ENCODE measurements at places on chromosomes 4 and X.
A peak's percentile ranks its signal among the peaks of the same experiment; 100 is the strongest.

- H3K27ac ChIP-seq, result peak overlapping the region; percentile 56
- no peaks in the 10 kb centered on the region for H3K4me1 ChIP-seq
- H3K27me3 ChIP-seq, result no peaks in the 10 kb centered on the region
- no peak overlapping the region for H3K4me3 ChIP-seq
These were observed 58.2 kb downstream of the PDE5A start for GRCh38 chr4:119570401-119570800.

GRCh38 chr4:58144721-58145120 is 1034.5 kb upstream of the IGFBP7 start:
- H3K4me3 ChIP-seq, result no peak overlapping the region
- no peak for DNase-seq
- H3K27ac ChIP-seq, result no peak overlapping the region
- no peaks in the 10 kb centered on the region for H3K36me3 ChIP-seq
- no peaks in the 10 kb centered on the region for H3K4me1 ChIP-seq

DNA sequence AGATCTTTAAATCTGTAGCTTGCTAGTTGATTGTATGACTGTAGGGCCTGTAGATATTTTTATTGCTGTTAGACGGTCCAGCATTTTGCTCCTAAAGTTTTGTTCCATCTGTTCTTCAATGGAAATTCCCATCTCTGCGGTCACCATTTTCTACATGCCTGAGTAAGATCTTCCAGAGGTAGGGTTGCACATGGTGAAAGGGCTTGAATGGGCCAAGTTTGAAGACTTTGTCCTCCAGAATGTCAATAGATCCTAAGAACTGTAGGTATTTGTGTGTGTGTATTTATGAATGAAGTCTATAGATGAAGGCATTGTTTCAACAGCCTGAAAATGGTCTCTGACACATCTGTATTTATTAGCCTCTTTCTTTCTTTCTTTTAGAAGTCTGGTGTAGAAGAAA is 22.3 kb upstream of the TAPT1 start:
- no peak overlapping the region for H3K27ac ChIP-seq
- H3K4me1 ChIP-seq, result no peaks in the 10 kb centered on the region
- H3K36me3 ChIP-seq, result no peaks in the 10 kb centered on the region
- no peaks in the 10 kb centered on the region for H3K27me3 ChIP-seq

DNA sequence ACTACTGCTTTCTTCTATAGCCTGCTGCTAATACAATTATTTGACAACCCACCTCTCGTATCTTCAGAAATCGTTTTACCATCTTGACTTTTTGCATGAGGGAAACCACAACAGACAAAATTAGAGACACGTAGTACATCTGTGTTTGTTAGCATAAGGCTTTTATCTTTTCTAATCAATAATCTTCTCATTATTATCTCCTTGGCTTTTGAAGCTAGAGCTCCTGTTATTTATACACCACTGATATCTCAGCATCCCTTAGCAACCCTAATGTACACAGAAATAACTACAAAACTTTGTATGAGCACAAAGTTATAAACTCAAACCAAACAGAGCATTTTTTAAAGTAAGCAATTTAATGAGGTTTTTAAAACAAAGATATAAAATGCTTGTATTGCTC is 39.7 kb downstream of the CORIN start:
- no peak for DNase-seq
- H3K36me3 ChIP-seq, result no peaks in the 10 kb centered on the region
- no peaks in the 10 kb centered on the region for H3K4me1 ChIP-seq
- no peak overlapping the region for H3K27ac ChIP-seq

DNA sequence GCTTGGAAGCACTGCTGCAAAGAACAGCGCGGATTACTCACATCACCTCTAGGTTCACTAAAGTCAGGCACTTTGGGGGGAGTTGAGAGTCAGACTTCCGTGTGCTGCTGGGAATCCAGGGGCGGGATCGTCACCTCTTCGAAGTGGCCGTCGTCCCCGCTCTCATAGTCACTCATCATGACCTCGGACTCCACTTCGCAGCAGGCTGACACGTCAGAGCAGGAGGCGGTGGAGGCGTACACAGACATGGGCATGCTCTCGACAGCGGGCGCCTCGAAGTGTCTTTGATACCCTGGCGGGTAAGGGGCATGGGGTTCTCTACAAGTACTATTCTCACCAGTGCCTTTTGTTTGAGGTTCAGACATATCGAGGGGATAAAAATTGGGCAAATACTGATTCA is 33.1 kb upstream of the MTNR1A start:
- no peak overlapping the region for H3K4me3 ChIP-seq
- no peak for DNase-seq

GRCh38 chrX:107102980-107103379 is 15.6 kb downstream of the RBM41 start:
- H3K36me3 ChIP-seq, result no peaks in the 10 kb centered on the region
- no peak for DNase-seq
- no peak overlapping the region for H3K27ac ChIP-seq
- H3K4me3 ChIP-seq, result no peak overlapping the region

GRCh38 chr4:152106113-152106763 is 345.4 kb upstream of the GATB start:
- no peaks in the 10 kb centered on the region for H3K27me3 ChIP-seq
- H3K4me1 ChIP-seq, result peaks cover 28% of the 10 kb centered on the region
- DNase-seq, result peak; percentile 14
- no peak overlapping the region for H3K4me3 ChIP-seq
- no peaks in the 10 kb centered on the region for H3K36me3 ChIP-seq
- peak overlapping the region; percentile 58 for H3K27ac ChIP-seq

GRCh38 chr4:75327804-75328512 is 186.2 kb downstream of the RCHY1 start:
- peak overlapping the region; percentile 25 for H3K27ac ChIP-seq
- DNase-seq, result no peak
- H3K36me3 ChIP-seq, result no peaks in the 10 kb centered on the region
- no peaks in the 10 kb centered on the region for H3K27me3 ChIP-seq

DNA sequence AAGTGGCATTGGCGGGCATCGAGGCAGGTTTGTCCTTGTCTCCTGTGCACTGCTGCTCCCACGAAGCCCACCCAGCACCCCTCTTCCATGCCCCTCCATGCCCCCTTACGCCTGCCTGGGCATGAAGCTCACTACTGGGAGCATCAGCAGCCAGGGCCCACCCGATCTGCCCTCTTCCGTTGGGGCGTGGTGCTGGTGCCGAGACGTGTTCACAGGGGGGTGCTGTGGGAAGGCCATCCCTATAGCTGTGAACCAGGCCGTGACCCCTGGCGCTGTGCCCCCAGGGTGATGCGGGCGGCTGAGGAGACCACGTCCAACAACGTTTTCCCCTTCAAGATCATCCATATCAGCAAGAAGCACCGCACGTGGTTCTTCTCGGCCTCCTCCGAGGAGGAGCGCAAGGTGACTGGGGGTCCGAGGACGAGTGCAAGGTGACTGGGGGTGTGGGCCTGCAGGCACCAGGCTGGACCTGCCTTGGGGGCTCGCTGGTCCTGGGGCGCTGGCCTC is 19.3 kb upstream of the ADD1 start:
- H3K27ac ChIP-seq, result no peak overlapping the region
- no peaks in the 10 kb centered on the region for H3K27me3 ChIP-seq
- H3K4me1 ChIP-seq, result peaks cover under 1% of the 10 kb centered on the region
- H3K4me3 ChIP-seq, result no peak overlapping the region
- DNase-seq, result no peak
- peaks cover 87% of the 10 kb centered on the region for H3K36me3 ChIP-seq

DNA sequence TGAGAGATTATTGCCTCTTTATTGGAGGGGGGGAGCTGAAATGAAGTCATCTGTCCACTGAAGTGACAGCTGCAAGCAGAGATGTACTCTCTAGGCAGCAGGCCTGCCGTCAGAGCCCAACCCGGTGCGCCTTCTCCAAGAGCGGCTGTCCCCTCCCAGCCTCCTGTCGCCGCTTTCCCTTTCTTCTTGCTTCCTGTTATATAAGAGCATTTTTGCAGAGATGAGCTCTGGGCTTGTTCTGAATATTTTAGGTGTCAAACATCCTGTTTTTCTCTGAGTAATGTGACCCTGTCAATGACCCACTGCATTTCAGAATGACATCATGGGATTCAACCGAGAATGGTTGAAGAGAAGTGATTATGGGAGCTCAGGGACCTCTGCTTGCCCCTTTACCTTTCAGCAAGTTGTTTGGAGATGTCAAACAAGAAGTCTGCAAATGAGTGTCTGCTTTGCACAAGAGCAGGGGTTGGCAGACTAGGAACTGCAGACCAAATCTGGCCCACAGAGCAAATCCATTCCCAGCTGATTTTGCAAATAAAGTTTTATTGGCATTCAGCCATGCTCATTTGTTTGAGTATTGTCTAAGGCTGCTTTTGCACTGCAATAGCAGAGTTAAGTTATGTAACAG is 79.9 kb downstream of the SLC9A6 start:
- no peak overlapping the region for H3K4me3 ChIP-seq
- peak overlapping the region; percentile 42 for H3K27ac ChIP-seq
- DNase-seq, result no peak

- no peaks in the 10 kb centered on the region for H3K36me3 ChIP-seq
- H3K27me3 ChIP-seq, result no peaks in the 10 kb centered on the region
- H3K4me1 ChIP-seq, result no peaks in the 10 kb centered on the region
- no peak for DNase-seq
These were observed 22.8 kb downstream of the FRAS1 start for GRCh38 chr4:78079726-78080430.

DNA sequence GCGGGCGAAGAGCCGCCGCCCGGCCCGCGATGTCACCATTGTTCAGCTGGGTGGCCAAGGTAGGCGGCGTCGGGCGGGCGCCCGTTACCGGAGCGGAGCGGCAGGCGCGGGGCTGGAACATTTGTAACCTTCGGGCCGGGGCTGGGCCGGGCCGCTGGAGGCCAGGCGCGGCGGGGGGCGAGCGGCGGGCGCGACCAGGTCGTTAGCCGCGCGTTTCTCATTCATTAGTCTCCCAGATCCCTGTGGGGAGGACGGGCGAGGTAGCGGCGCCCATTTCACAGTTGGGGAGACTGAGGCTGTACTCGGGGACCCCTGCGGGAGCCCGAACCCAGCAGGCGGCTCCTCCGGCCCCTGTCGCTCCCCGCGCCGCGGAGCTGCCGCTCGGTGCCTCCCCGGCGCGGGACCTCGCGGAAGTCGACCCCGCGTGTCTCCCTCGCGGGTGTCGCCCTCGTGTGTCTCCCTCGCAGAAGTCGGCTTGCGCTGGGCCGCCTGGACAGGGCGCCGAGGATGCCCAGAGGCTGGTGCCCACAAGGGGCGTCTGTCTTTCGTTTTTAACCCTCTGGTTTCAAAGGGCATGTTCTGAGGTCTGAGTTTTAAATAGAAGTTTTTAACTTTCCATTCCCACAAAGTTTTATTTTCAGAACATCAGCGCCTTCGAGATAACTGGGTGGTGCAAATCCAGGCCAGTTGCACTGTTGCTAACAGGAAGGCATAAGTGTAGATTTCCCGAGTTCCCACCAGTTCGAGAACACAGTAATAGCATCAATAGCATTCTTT is 17.5 kb downstream of the PTTG2 start:
- DNase-seq, result peak; percentile 4
- H3K4me1 ChIP-seq, result peaks cover 6% of the 10 kb centered on the region
- peak overlapping the region; percentile 62 for H3K4me3 ChIP-seq
- H3K27me3 ChIP-seq, result no peaks in the 10 kb centered on the region

- no peak for DNase-seq
- no peaks in the 10 kb centered on the region for H3K4me1 ChIP-seq
These were observed 129.3 kb downstream of the SHROOM3 start for GRCh38 chr4:76564123-76564915.

DNA sequence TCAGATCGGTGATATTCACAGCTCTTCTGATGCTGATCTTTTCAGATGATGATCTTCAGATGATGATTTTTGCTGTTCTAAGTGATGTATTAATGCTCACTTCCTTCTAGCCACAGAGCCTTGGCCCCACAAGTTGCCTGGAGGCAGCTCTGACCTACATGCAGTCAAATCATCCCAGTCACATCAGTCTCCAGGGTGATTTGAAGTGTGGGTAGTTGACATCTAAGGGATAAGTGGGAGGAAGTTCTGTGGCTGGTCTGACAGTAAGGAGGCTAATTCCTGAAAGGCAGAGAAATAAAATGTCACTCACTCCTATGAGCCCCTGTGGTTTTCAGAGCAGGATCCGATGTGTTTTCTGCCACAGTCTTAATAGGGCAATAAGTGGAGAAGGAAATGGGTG is 79.8 kb upstream of the RPL34 start:
- no peak overlapping the region for H3K27ac ChIP-seq
- H3K36me3 ChIP-seq, result no peaks in the 10 kb centered on the region
- no peak for DNase-seq
- H3K27me3 ChIP-seq, result no peaks in the 10 kb centered on the region
- H3K4me1 ChIP-seq, result no peaks in the 10 kb centered on the region
- H3K4me3 ChIP-seq, result no peak overlapping the region

DNA sequence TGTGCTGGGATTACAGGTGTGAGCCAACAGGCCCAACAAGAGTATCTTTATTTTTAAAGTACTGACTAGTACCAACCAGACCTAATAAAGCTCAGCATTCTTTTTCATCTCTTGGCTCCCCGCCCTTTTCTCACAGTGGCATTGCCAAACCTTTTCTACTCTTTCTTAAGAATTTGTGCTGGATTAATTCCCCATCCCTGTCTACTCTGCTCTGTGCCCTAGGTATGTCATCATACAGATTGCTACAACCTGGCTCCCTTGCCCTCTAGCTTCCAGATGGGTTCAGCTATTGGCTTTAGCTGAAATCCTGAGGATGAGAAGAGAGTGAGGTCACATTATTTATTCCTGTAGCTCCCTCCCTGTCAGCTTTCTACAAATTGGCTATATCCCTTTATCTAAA is 34.9 kb upstream of the CCNI start:
- DNase-seq, result no peak
- H3K27me3 ChIP-seq, result no peaks in the 10 kb centered on the region
- H3K27ac ChIP-seq, result no peak overlapping the region
- no peak overlapping the region for H3K4me3 ChIP-seq

DNA sequence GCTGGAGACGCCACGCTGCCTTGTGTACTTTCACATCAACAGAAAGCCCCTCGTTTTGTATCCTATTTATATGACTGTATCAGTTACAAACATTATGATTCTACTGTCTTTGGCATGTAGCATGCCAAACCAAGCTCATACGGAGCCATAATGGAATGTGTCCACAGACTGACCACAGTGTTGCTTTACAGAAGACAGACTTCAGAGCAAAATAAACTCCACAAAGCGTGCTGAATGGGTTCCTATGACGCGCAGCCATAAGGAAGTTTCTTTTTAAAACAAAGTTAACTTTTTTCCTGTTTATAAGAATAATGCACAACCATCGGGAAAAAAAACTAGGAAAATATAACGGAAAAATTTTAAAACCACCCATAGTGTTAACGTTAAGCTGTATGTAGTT is 136.0 kb downstream of the STOX2 start:
- H3K27me3 ChIP-seq, result no peaks in the 10 kb centered on the region
- no peak overlapping the region for H3K4me3 ChIP-seq
- DNase-seq, result no peak
- H3K36me3 ChIP-seq, result no peaks in the 10 kb centered on the region
- no peak overlapping the region for H3K27ac ChIP-seq

DNA sequence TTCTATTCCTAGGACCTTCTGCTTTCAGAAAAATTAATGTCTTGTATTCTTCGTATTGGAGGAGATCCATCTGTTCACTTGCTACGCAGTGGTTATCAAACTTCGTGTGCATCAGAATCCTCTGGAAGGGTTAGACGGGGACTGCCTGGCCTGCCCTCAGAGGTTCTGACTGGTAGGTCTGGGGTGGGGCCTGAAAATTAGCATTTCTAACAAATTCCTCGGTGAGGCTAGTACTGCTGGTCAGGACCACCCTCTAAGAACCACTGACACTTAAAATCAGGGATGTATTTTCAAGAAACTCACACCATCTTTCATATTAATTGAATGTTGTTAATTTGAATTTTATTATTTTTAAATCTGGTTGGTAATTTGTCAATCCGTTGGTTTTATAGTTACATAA is 63.0 kb downstream of the MAPK10 start:
- no peak for DNase-seq
- no peak overlapping the region for H3K27ac ChIP-seq
- H3K4me3 ChIP-seq, result no peak overlapping the region
- H3K36me3 ChIP-seq, result no peaks in the 10 kb centered on the region

All from esophagus squamous epithelium (tissue), 5 donors.